ENCODE measurements at places on chromosomes 16 and 17. TPM values are rescaled to one million over a fixed set of nuclear protein-coding genes. Genes with fewer than 3 reads are reported as not detected.

The HSD17B1 gene
- 0.62 TPM for total RNA-seq

The FAM20A gene
- total RNA-seq = 71.6 TPM

The SLC5A10 gene
- not detected for total RNA-seq

The MYH2 gene
- total RNA-seq = not detected

The MSI2 gene
- total RNA-seq = 48.2 TPM

GRCh38 chr16:7397901-7398300 is 65.3 kb downstream of the RBFOX1 start:
- no peak for DNase-seq
- H3K27me3 ChIP-seq = no peaks in the 10 kb centered on the region
- H3K27ac ChIP-seq = no peak overlapping the region
- no peak overlapping the region for H3K4me3 ChIP-seq
- no peaks in the 10 kb centered on the region for H3K4me1 ChIP-seq

GRCh38 chr17:58191241-58191896 is 1.2 kb upstream of the EPX start:
- no peak overlapping the region for H3K4me3 ChIP-seq
- no peaks in the 10 kb centered on the region for H3K27me3 ChIP-seq
- no peaks in the 10 kb centered on the region for H3K36me3 ChIP-seq
- DNase-seq = no peak
- H3K27ac ChIP-seq = no peak overlapping the region
- no peaks in the 10 kb centered on the region for H3K4me1 ChIP-seq

DNA sequence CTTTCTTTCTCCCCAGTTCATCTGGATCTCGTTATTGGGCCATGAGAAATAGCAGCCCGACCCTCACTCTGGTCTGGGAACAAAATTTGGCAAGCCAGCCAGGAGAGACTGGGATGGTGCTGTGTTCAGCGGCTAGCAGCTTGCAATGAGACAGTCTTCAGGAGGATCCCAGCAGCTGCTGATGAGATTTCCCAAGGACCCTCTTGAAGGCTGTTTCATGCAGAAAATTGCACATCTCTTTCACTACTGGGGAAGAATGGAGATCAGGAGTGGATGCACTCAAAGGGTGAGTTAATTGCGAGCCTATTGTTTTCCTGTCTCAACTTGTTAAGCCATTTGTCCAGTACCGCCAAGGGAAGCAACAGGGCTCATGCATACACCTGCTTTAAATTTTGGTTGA is 5.5 kb upstream of the COIL start:
- DNase-seq = no peak
- no peak overlapping the region for H3K4me3 ChIP-seq
- H3K27ac ChIP-seq = no peak overlapping the region
- H3K36me3 ChIP-seq = no peaks in the 10 kb centered on the region

- no peaks in the 10 kb centered on the region for H3K36me3 ChIP-seq
- H3K27me3 ChIP-seq = no peaks in the 10 kb centered on the region
- no peak overlapping the region for H3K4me3 ChIP-seq
- DNase-seq = no peak
Observed at GRCh38 chr16:50719401-50720337, 22.2 kb upstream of the CYLD start.

DNA sequence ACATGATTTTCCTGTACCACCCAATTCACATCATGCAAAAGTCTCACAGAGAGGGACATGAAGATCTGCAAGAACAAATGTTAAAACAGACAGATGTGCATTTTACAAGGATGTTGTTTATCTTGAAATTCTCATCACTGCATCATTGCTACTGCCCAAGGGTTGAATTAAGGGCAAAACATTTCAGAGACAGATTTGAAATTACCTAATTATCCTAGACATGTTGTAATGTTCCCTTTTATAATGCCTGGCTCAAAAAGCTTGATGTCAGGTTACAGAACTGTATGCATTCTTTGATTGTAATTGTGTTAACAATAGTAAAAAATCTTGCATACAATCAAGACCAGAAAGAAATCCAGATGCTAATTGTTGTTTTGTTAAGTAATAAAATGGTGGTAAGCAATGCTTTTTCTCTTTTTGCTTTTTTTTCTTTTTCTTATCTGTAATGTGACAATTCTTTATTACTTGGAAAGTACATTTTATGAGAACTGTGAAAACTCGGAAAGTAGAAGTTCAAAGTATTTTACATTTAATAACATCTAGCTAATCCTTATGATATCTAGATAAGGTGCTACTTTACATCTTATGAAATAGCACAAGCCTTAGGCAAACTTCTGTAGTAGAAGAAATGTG is 3.6 kb upstream of the DUSP14 start:
- no peaks in the 10 kb centered on the region for H3K36me3 ChIP-seq
- no peaks in the 10 kb centered on the region for H3K27me3 ChIP-seq
- DNase-seq = no peak
- no peaks in the 10 kb centered on the region for H3K4me1 ChIP-seq

The PRR35 gene
- not detected for total RNA-seq

The GAS7 gene
- 136 TPM for total RNA-seq

- H3K4me1 ChIP-seq = no peaks in the 10 kb centered on the region
- no peak overlapping the region for H3K27ac ChIP-seq
- no peaks in the 10 kb centered on the region for H3K27me3 ChIP-seq
- no peaks in the 10 kb centered on the region for H3K36me3 ChIP-seq
- DNase-seq = no peak
Observed at GRCh38 chr17:50660042-50660886, 25.6 kb downstream of the ABCC3 start.

The PER1 gene
- 297 TPM for total RNA-seq

GRCh38 chr17:55089256-55089655 is 120.7 kb downstream of the STXBP4 start:
- H3K27me3 ChIP-seq = no peaks in the 10 kb centered on the region
- H3K27ac ChIP-seq = no peak overlapping the region
- no peaks in the 10 kb centered on the region for H3K4me1 ChIP-seq

GRCh38 chr16:49158029-49158642 is 123.5 kb downstream of the CBLN1 start:
- no peaks in the 10 kb centered on the region for H3K27me3 ChIP-seq
- no peak for DNase-seq
- H3K27ac ChIP-seq = no peak overlapping the region
- no peaks in the 10 kb centered on the region for H3K36me3 ChIP-seq

The GNAO1 gene
- total RNA-seq = 6.9 TPM

DNA sequence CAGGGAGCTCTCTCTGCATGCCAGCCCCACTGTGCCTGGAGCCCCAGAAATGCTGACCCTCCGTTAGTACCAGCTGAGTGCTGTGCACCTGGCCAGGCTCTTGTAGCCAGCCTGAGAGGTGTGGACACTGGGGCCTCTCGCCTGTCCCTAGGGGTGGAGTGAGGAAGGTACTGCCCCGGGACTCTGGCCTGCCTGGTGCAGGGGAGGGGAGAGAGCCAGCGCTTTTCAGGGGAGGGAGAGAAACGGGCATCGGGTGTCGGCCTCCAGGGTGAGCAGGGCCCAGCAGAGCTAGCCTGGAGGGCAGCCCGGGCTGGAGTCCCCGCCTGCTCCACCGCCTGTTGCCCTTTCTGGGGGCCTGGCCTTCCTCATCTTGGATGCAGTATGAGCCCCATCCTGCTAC is 13.1 kb downstream of the MAP2K3 start:
- H3K27ac ChIP-seq = no peak overlapping the region
- H3K36me3 ChIP-seq = no peaks in the 10 kb centered on the region
- H3K27me3 ChIP-seq = no peaks in the 10 kb centered on the region
- H3K4me3 ChIP-seq = no peak overlapping the region

- no peak for DNase-seq
- peaks cover 5% of the 10 kb centered on the region for H3K4me1 ChIP-seq
- H3K27ac ChIP-seq = no peak overlapping the region
- H3K27me3 ChIP-seq = no peaks in the 10 kb centered on the region
- H3K36me3 ChIP-seq = no peaks in the 10 kb centered on the region
Observed at GRCh38 chr17:40306395-40306794, 2.6 kb upstream of the RARA start.

DNA sequence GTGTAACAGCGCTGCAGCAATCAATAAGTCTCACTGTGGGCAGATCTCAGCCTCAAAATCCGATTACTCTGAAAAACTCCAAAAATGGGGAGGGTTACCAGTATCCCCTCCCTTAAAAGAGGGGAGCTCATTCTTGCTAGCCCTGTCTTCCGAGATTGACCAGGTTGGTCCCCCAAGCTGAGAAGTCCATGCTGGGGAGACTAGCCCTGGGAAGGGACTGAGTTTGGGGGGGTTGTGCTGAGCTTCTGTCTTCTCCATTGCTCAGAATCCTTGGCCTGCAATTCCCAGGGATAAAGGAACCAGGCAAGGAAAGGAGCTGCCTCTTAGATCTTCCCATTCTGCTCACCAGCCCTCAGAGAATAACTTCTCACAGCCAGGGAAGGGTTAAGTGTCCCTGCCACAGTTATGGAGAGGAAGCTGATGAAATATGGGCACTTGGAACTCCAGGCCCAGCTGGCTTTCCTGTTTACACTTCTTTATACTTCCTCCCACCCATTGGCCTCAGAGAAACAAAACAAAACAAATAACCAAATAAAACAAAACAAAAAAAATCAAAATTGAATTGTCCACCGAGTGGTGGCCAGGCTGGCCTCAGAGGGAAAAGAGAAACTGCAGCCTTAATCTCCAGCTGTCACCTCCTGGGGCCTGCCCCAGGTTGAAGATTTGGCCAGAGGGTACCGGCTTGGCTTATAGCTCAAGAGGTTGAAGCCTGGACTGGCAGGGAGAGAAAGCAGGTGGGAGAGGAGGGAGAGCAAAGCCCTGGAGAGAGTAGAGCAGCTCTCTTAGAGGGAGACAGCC is 2.6 kb downstream of the HOXB3 start:
- H3K4me3 ChIP-seq = no peak overlapping the region
- H3K27me3 ChIP-seq = no peaks in the 10 kb centered on the region
- DNase-seq = no peak

The KRT37 gene
- total RNA-seq = not detected

DNA sequence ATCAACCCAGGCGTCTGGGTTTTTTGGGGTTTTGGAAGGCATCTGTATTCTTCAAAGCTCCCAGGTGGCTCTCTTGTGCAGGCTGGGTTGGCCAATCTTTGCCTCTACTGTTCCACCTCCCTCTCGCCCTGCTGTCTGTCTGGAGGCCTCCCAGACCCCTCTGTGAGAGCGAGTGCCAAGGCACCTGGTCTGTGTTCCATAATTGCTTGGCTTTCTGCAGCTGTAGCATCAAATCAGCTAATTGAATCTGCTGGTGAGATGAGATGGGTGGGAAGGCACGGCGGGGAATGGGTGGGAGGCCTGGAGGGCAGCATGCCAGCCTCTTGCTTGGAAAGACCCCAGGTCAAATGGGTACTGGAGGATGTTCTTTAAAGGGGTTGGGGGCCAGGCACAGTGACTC is 52.5 kb upstream of the CLEC19A start:
- no peaks in the 10 kb centered on the region for H3K36me3 ChIP-seq
- no peak overlapping the region for H3K4me3 ChIP-seq

The KRTAP16-1 gene
- total RNA-seq = not detected

The ZSCAN10 gene
- total RNA-seq = not detected

- H3K27ac ChIP-seq = peak overlapping the region; percentile 47
- H3K27me3 ChIP-seq = no peaks in the 10 kb centered on the region
- DNase-seq = peak; percentile 93
- no peaks in the 10 kb centered on the region for H3K36me3 ChIP-seq
- no peak overlapping the region for H3K4me3 ChIP-seq
- no peaks in the 10 kb centered on the region for H3K4me1 ChIP-seq
Observed at GRCh38 chr17:44599298-44600175, 42.3 kb downstream of the FZD2 start.

DNA sequence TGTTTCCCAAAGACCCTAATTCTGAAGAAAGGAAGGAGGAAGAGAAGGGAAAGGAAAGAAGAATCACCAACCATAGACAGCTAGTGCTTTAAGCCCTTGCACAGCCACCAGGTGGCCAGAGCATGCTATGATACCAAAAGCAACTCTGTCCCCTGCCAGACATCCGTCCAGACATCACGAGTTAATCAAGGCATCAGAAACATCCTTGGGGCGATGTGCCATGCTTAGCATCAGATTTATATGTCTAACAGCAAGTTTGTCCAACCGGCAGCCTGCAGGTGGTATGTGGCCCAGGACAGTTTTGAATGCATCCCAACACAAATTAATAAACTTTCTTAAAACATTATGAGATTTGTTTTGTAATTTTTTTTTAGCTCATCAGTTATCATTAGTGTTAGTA is 2.9 kb upstream of the CRYBA1 start:
- no peaks in the 10 kb centered on the region for H3K36me3 ChIP-seq
- DNase-seq = no peak
- H3K27me3 ChIP-seq = no peaks in the 10 kb centered on the region
- no peak overlapping the region for H3K4me3 ChIP-seq

The YBX2 gene
- 0.10 TPM for total RNA-seq

DNA sequence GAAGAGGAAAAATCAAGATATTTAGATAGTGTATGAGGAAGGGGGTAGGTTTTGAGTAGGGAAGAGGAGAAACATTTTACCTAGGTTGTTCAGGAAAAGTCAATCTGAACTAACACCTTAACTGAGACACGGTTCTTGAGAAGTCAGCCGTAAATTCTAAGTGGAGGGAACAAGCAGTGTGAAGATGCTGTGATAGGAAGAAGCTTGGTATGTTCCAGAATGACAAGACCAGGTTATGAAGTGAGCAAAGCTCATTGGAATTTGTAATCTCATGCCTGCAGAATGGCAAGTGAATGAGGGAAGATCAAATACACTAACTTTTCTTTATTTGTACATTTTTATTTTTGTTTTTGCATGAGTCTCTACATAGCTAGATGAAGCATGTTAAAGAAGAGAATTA is 307.6 kb downstream of the ZFHX3 start:
- DNase-seq = no peak
- H3K4me1 ChIP-seq = no peaks in the 10 kb centered on the region
- H3K27ac ChIP-seq = no peak overlapping the region
- H3K36me3 ChIP-seq = no peaks in the 10 kb centered on the region
- no peaks in the 10 kb centered on the region for H3K27me3 ChIP-seq
- H3K4me3 ChIP-seq = no peak overlapping the region

- no peak overlapping the region for H3K4me3 ChIP-seq
- no peaks in the 10 kb centered on the region for H3K27me3 ChIP-seq
- DNase-seq = no peak
- peaks cover 1% of the 10 kb centered on the region for H3K4me1 ChIP-seq
Observed at GRCh38 chr16:84932681-84933080, 78.7 kb downstream of the ZDHHC7 start.

The GNG13 gene
- not detected for total RNA-seq

- no peaks in the 10 kb centered on the region for H3K4me1 ChIP-seq
- peak; percentile 82 for DNase-seq
- H3K27ac ChIP-seq = no peak overlapping the region
- H3K4me3 ChIP-seq = no peak overlapping the region
- H3K27me3 ChIP-seq = no peaks in the 10 kb centered on the region
Observed at GRCh38 chr16:70592106-70592571, 54.2 kb upstream of the IL34 start.

Data from aorta (tissue), 5 donors.